ENCODE measurements at places on chromosomes 1 and 21. TPM values are rescaled to one million over a fixed set of nuclear protein-coding genes. Genes with fewer than 3 reads are reported as not detected.

- peak; percentile 62 for DNase-seq
- no peak overlapping the region for H3K4me3 ChIP-seq
- peaks cover 1% of the 10 kb centered on the region for H3K36me3 ChIP-seq
- peaks cover 40% of the 10 kb centered on the region for H3K4me1 ChIP-seq
Measured at GRCh38 chr1:8472668-8473067, 154.8 kb downstream of the SLC45A1 start.

SGIP1 gene
- not detected for total RNA-seq

GPA33 gene
- 0.64 TPM for total RNA-seq

DNA sequence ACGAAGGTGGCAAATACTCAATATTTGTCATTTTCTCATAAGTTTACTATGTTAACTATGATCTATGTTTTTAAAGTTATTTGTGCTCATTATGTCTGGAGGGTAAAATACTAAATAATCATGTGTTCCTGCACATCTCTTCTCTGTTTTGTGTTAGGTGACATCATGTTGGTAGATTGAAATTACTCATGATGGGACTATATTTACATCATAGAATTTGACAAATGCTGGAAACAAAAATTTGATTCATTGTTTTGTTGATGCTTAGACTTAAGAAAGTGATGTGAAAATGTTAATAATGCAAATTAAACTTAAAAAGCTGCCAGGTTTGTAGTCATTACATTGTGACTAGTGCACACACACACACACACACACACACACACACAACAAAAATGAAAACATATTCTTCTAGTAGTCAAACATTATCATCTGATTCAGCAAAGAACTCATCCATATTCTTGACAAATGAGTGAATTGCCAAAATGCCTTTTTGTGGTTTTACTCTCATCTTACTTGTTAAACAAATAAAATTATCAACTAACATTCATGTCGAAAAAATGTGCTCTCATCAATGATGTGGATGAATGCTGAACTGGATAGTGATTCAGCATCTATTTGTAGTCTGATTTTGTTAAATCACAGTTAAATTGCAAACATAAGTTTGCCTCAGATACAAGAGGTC, 870.7 kb downstream of the BRINP3 start:
- H3K27me3 ChIP-seq, result no peaks in the 10 kb centered on the region
- no peaks in the 10 kb centered on the region for H3K36me3 ChIP-seq
- DNase-seq, result no peak
- H3K27ac ChIP-seq, result no peak overlapping the region
- no peak overlapping the region for H3K4me3 ChIP-seq
- no peaks in the 10 kb centered on the region for H3K4me1 ChIP-seq

- peak; percentile 79 for DNase-seq
- peaks cover 8% of the 10 kb centered on the region for H3K4me1 ChIP-seq
- no peaks in the 10 kb centered on the region for H3K36me3 ChIP-seq
- no peak overlapping the region for H3K27ac ChIP-seq
- peaks cover 22% of the 10 kb centered on the region for H3K27me3 ChIP-seq
Measured at GRCh38 chr1:31422505-31423319, 9.7 kb downstream of the SERINC2 start.

DNA sequence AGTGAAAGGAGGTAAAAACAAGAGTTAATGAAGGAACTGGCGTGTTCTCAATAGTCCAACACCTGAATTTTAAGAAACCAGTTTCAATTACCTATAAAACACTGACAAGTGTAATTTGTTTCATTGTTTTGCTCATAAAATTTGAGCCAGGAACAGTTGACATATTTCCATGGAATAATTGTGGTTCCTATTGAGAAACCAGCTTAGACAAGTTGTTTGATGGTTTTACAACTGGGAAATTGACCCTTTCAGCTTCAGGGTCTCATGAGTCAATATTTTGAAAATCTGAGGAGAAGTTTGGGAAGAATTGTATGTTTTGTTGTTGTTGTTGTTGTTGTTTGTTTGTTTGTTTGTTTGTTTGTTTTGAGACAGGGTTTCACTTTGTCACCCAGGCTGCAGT, 69.1 kb upstream of the GADD45A start:
- peaks cover 28% of the 10 kb centered on the region for H3K27me3 ChIP-seq
- no peaks in the 10 kb centered on the region for H3K36me3 ChIP-seq
- no peaks in the 10 kb centered on the region for H3K4me1 ChIP-seq

- peak overlapping the region; percentile 67 for H3K4me3 ChIP-seq
- H3K27ac ChIP-seq, result peak overlapping the region; percentile 98
- H3K27me3 ChIP-seq, result no peaks in the 10 kb centered on the region
- DNase-seq, result peak; percentile 86
- peaks cover 63% of the 10 kb centered on the region for H3K36me3 ChIP-seq
Measured at GRCh38 chr21:33949516-33950430, 34.2 kb upstream of the ATP5PO start.

NECTIN4 gene
- 0.12 TPM for total RNA-seq

DNA sequence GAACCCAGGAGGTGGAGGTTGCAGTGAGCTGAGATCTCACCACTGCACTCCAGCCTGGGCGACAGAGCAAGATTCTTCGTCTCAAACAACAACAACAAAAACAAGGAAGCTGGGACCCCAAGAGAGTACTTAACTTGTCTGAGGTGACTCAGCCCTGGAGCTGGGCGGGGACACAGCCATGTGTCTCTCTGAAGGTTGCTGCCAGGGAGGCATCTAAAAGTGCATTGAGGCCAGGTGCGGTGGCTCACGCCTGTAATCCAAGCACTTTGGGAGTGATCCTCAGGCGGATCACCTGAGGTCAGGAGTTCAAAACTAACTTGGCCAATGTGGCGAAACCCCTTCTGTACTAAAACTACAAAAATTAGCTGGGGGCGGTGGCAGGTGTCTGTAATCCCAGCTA, 7.7 kb downstream of the IFI6 start:
- peaks cover 33% of the 10 kb centered on the region for H3K36me3 ChIP-seq
- H3K27me3 ChIP-seq, result no peaks in the 10 kb centered on the region
- no peak overlapping the region for H3K4me3 ChIP-seq
- no peak for DNase-seq
- H3K27ac ChIP-seq, result peak overlapping the region; percentile 45

DNA sequence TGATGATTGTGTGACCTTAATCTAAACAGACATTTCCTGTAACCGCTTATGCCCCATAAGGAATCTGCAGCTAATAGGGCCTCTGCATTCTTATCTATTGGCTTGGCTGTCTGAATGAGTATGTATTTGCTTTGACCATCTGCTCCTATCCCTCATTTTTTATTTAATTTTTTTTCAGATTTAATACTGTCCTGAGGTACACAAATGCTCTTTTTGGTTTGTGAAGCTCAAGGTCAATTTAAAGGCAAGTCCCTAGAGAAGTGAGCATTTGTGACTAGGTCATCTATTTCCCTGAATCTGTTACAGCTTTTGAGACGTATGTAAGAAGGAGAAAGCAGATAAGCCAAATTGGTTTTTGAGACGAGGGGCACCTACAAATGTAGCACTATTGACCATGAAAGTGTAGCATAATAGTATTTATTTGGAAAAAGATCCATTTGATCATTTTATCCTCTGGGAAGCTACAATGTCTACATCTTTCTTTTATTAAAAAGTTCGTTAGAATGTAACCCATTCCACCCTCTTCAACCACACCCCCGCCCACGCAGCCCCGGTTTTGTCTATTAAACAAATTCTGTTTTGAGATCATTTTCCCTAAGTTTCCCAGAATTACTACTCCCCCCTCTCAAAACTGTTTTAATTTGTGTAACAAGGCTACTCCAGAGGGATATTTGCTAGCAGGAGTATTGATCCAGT, 69.2 kb upstream of the HSPA13 start:
- H3K4me1 ChIP-seq, result peaks cover 44% of the 10 kb centered on the region
- H3K27ac ChIP-seq, result no peak overlapping the region
- H3K4me3 ChIP-seq, result no peak overlapping the region
- no peak for DNase-seq
- peaks cover 12% of the 10 kb centered on the region for H3K36me3 ChIP-seq
- no peaks in the 10 kb centered on the region for H3K27me3 ChIP-seq

ILDR2 gene
- 7.4 TPM for total RNA-seq

ARTN gene
- total RNA-seq, result not detected

TYW3 gene
- total RNA-seq, result 15.0 TPM

DNA sequence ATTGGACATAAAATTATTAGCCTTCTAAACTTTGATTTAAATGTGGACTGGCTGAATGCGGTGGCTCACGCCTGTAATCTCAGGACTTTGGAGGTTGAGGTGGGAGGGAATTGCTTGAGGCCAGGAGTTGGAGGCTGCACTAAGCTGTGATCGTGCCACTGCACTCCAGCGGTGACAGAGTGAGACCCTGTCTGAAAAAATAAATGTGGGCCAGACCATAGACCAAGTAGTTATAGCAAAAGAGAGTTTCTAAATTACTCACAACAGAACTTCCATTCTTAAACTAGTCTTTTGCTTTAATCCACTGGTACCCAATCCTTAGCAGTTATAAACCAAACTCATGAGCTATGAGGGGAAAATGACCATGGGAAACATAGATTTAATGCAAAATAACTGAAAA, 35.2 kb downstream of the RAP1A start:
- H3K4me3 ChIP-seq, result no peak overlapping the region
- H3K27me3 ChIP-seq, result no peaks in the 10 kb centered on the region
- DNase-seq, result peak; percentile 56
- H3K27ac ChIP-seq, result peak overlapping the region; percentile 65
- H3K4me1 ChIP-seq, result peaks cover 61% of the 10 kb centered on the region

DNA sequence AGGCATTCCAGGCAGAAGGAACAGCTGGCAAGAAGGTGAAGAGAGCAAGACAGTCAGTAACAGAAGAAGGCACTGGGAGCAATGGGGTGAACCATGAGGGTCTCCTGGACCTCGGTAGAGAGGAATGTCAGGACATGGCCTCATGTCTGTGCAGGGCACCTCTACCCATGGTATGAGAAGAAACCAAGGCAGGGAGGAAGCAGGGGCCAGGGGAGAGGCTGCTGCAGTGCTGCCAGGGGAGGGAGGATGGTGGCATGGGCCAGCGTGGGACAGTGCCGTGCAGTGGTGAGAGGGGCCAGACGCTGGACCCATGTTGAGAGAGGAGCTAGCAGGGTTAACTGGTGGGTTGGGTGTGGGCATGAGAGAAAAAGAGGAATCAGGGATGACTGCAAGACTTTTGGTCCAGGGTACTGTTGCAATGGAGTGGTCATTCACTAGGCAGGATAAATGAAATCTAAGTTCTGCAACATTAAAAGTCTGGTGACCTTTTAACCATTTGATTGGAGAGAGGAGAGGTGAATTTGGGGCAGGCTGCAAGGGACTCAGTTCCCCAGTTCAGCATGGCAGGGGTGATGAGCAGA, 577.6 kb downstream of the MATN1 start:
- no peaks in the 10 kb centered on the region for H3K27me3 ChIP-seq
- no peak overlapping the region for H3K4me3 ChIP-seq
- no peaks in the 10 kb centered on the region for H3K36me3 ChIP-seq
- H3K27ac ChIP-seq, result no peak overlapping the region
- H3K4me1 ChIP-seq, result no peaks in the 10 kb centered on the region

DNA sequence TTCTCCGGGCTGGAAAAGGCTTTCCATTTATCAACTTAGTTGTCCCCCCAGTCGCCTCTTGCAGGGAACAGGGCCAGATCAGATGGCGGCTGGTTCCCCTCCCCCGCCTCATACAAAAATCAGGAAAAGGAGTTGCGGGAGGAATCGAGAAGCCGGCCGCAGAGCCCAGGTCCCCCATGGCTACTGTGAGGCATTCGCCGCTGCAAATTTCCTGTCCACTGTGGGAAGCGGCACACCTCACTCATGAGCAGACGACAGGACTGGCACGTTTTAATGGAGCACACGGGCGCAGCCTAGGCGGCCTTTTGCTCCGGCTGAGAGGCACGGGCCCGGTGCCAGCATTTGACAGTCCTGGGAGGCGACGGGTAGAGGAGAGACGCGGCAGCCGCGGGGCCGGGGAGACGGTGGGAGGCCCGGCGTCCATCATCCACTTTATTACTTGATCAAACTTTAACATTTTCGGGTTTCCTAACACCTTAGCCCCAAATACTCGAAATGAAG, 1.1 kb downstream of the GNG4 start:
- peaks cover 80% of the 10 kb centered on the region for H3K27me3 ChIP-seq
- no peak for DNase-seq
- peaks cover 6% of the 10 kb centered on the region for H3K36me3 ChIP-seq
- H3K4me1 ChIP-seq, result peaks cover 18% of the 10 kb centered on the region
- H3K4me3 ChIP-seq, result peak overlapping the region; percentile 52

GRCh38 chr1:61742620-61743430, 545 bp downstream of the PATJ start:
- H3K4me1 ChIP-seq, result peaks cover 27% of the 10 kb centered on the region
- peak overlapping the region; percentile 93 for H3K4me3 ChIP-seq
- DNase-seq, result no peak
- peaks cover 3% of the 10 kb centered on the region for H3K36me3 ChIP-seq

GRCh38 chr1:47003896-47004403, 19.5 kb upstream of the CYP4X1 start:
- H3K4me1 ChIP-seq, result no peaks in the 10 kb centered on the region
- H3K4me3 ChIP-seq, result no peak overlapping the region
- peaks cover 25% of the 10 kb centered on the region for H3K27me3 ChIP-seq
- no peak overlapping the region for H3K27ac ChIP-seq
- DNase-seq, result no peak

DNA sequence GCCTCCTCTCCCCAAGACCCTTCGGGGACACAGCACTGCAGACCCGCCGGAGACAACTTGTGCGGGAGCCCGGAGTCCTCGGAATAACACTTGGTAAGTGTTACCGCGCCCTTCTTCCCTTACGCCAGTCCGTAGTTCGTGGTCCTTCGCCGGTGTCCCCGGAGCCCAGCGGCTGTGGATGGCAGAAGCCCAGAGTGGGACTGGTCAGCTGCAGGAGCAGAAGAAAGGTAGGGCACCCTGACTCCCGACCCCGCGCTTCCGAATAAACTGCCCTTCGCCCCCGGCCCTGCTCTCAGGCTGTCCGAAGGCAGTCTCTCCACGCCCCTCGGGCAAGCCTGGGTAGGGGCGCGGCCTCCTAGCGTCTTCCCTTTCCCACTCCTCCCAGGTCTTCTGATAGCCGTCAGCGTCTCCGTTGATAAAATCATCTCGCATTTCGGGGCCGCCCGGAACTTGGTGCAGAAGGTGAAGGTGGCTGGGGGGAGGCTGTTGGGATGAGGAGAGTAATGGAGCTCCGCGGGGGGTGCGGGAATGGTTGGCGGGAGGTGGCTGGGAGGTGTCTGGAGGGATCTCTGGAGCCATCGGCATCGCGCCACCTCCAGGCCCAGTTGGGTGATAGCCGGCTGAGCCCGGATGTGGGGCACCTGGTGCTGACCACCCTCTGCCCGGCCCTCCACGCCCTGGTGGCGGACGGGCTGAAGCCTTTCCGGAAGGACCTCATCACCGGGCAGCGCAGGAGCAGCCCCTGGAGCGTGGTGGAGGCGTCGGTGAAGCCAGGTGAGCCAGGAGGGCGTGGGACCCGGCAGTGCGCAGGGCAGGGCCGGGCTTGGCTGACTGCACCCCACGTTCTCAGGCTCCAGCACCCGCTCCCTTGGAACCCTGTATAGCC, 4.3 kb downstream of the RUSC1 start:
- H3K27ac ChIP-seq, result peak overlapping the region; percentile 78
- peak; percentile 50 for DNase-seq
- peaks cover 40% of the 10 kb centered on the region for H3K4me1 ChIP-seq
- H3K36me3 ChIP-seq, result peaks cover 7% of the 10 kb centered on the region
- no peaks in the 10 kb centered on the region for H3K27me3 ChIP-seq

NES gene
- not detected for total RNA-seq

- H3K4me1 ChIP-seq, result peaks cover 73% of the 10 kb centered on the region
- peaks cover 3% of the 10 kb centered on the region for H3K36me3 ChIP-seq
- H3K27me3 ChIP-seq, result no peaks in the 10 kb centered on the region
- H3K27ac ChIP-seq, result peak overlapping the region; percentile 88
- peak overlapping the region; percentile 46 for H3K4me3 ChIP-seq
- DNase-seq, result peak; percentile 39
Measured at GRCh38 chr1:41902159-41902577, 16.6 kb downstream of the HIVEP3 start.
